ENCODE measurements at places on chromosomes 6 and 20.

DNA sequence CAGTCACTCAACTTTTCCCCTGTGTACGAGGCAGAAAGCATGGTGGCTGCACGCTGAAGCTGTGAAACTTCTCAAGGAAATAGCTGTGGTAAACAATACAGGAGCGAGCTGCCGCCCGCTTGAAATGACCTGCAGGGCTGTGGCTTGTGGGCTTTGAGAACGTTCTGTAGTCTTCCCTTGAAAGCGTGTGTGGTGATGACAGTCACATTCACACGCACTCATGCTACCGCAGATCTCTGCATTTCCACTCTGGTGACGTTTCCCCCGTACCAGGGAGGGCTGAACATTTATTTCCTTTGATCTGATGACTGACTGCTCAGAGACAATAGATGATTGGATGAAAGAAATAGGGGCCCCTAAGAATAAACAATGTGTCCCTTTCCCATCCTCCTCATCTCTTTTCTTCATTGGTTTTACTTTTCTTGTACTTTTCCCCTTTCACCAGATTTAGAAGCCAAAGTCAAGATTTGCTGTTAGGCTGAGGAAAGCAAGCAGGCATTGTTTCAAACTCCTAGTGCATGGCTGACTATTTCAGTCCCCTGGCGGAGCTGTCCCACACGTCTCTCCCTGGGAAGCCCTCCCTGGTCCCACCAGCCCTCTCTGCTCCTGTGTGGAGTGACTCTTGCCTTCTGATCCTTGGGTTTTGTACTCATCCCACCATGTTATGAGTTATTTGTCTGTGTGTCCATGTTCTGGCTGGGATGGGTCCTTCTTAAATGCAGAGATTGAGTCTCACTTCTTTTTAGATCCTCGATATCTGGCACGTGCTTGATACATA lies 3.9 kb downstream of the SYTL3 start:
- DNase-seq, result no peak

- no peak for DNase-seq
Measured at GRCh38 chr20:16423311-16424212, 149.7 kb downstream of the KIF16B start.

DNA sequence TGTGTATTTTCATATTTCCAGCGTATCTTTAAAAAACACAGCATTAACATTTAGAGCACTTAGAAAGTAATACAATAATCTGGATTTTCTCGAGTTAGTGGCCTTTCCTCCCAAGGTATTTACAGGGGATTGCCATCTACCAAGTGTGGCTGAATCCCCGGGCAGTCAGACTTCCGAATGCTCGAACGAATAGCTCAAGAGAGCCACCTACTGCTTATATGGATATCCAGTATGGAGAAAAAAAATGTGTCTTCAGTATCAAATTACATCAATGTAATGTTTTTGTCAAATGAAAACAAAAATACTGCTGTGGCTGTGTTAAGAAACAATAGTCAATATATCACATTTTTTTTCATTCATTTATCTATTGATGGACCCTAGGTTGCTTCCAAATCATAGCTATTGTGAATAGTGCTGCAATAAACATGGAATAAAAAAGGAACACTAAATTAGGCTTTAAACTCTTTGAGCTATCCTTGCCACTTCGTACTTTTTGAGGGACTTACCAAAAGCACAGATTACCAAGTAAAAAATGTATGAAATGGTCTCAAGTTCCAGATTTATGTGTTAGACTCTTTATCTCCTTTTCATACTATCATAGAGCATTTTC lies 654.5 kb upstream of the PTCHD4 start:
- DNase-seq, result no peak

DNA sequence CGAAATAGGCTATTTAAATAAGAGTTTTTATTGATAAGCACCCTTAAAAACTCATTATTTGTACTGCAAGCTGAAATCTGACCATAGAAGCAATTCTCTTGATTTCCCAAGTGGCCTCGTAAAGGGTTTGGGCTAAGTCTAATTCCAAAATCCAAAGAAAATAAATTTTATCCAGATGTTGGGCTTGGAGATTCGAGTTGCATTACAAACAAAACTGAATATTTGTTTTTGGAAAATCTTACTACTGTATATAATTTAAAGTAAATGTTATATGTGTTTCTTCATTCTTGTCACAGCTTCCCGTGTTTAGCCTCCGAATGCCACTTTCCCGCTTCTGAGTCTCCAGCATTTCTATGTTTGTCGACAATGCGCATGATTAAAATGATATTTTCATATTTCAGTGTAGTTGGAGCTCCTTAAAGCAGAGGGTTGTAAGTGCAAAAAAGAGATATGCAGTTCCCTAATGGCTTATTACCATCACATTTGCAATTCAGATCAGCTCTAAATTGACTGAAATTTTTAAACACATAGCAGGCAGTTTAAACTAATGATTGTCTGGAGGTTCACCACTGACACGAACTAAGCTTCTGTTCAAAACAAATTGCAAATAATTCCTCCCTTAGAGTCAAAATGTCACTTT lies 47.0 kb downstream of the PRL start:
- no peak for DNase-seq

- DNase-seq, result no peak
Measured at GRCh38 chr6:72218125-72218524, 331.8 kb downstream of the RIMS1 start.

DNA sequence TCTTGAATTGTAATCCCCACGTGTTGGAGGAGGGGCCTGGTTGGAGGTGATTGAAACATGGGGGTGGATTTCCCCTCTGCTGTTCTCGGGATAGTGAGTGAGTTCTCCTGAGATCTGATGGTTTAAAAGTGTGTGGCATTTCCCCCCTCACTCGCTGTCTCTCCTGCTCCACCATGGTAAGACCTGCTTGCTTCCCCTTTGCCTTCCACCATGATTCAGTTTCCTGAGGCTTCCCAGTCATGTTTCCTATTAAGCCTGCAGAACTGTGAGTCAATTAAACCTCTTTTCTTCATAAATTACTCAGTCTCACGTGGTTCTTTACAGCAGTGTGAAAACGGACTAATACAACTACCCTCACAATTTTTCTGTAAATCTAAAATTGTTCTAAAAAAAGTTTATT lies 26.8 kb upstream of the FAM184A start:
- DNase-seq, result no peak

GRCh38 chr20:4873396-4873795 lies 127.9 kb downstream of the SLC23A2 start:
- DNase-seq, result no peak

DNA sequence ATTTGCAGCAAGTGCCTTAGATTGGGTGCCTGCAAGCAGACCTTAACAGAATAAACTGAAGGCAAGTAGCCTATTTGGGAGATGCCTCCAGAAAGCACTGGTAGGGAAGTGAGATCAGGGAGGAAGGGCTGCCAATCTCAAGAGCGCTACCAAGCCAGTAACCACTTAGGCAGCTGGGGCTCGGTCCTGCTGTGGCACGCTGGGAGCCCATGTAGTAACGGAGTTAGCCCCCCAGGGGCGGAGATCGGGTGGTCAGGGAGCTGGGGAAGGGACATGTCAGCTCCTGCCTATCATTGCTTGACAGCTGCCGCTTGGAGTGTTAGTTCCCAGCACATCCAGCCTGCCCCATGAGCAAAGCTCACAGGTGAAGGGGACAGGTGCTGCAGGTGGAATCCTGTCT lies 127.0 kb downstream of the CEBPB start:
- DNase-seq, result no peak

- no peak for DNase-seq
Measured at GRCh38 chr6:142155895-142156757, 9.1 kb downstream of the VTA1 start.

GRCh38 chr6:6357032-6357431 lies 36.6 kb upstream of the F13A1 start:
- no peak for DNase-seq

DNA sequence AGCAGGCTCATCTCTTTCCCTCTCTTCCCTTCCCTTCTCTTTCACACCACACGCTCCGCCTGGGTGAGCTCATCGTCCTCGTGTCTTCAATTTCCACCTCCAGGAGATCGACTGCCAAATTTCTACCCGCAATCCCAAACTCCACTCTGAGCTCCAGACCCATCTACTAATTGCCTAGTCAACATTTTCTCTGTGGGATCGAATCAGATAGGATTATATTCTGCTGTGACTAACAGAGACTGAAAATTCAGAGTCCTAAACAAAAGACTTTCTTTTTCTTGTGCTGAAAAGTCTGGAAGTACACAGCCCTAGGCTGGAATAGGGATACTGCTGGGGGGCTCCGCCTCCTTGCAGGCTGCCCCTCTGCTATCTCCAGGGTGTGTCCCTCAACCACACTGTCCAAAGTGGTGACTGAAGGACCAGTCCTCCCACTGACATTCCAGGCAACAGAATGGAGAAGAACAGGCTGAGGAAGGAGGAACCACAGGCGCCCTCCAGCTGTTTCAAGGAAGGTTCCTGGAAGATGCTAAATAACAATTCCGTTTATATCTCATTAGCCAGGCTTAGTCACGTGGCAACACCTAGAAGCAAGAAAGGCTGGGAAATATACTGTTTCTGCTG lies 5.0 kb upstream of the HSPA12B start:
- no peak for DNase-seq

- DNase-seq, result no peak
Measured at GRCh38 chr6:136129365-136129764, 120.7 kb downstream of the MTFR2 start.

- no peak for DNase-seq
Measured at GRCh38 chr6:32799168-32799567, 17.6 kb downstream of the HLA-DOB start.

GRCh38 chr6:164897523-164898235 lies 411.7 kb downstream of the C6orf118 start:
- no peak for DNase-seq

DNA sequence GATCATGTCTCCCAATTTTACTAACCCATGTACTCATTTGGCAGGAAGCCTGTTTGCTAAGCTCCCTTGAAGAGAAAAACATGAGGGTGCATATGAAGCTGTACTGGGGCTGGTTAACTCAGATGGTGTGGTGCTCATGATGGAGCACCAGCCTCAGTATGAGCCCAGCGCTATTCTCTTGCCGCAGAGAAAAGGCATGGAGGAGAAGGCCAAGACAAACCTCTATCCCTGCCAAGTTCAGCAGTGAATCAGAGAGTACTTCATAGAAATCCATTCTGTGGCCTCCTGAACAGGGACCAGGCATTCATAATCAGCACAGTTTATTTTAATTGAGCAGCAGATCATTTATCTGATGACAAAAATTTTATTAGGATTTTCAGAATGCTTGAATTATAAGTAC lies 398.1 kb downstream of the LMBRD1 start:
- DNase-seq, result no peak

DNA sequence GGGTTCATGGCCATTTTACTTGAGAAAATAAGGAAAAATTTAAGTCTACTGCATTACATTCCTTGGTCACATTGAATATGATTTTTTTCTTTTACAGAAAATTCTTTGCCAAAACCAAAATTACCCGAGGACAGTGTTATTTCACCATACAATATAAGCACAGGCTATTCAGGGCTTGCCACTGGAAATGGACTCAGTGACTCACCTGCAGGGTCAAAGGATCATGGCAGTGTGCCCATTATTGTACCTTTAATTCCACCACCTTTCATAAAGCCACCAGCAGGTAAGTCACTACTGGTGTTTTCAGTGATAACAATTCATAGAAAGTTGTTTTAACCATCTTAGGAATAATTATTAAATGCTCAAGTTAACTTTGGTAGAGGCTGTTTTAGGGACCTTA lies 16.2 kb downstream of the SOBP start:
- DNase-seq, result no peak

- DNase-seq, result no peak
Measured at GRCh38 chr6:68233623-68234022, 401.5 kb upstream of the ADGRB3 start.

GRCh38 chr6:25017486-25017885 lies 81.7 kb upstream of the RIPOR2 start:
- no peak for DNase-seq

- no peak for DNase-seq
Measured at GRCh38 chr6:106199998-106200397, 113.9 kb downstream of the PRDM1 start.

- no peak for DNase-seq
Measured at GRCh38 chr6:74713941-74714340, 491.9 kb downstream of the COL12A1 start.
